ENCODE measurements at places on chromosomes 16 and 17.
A peak's percentile ranks its signal among the peaks of the same experiment; 100 is the strongest.

GRCh38 chr17:65535777-65536572, 25.5 kb downstream of the AXIN2 start:
- no peak for DNase-seq
- H3K4me1 ChIP-seq = no peaks in the 10 kb centered on the region
- H3K27ac ChIP-seq = no peak overlapping the region

DNA sequence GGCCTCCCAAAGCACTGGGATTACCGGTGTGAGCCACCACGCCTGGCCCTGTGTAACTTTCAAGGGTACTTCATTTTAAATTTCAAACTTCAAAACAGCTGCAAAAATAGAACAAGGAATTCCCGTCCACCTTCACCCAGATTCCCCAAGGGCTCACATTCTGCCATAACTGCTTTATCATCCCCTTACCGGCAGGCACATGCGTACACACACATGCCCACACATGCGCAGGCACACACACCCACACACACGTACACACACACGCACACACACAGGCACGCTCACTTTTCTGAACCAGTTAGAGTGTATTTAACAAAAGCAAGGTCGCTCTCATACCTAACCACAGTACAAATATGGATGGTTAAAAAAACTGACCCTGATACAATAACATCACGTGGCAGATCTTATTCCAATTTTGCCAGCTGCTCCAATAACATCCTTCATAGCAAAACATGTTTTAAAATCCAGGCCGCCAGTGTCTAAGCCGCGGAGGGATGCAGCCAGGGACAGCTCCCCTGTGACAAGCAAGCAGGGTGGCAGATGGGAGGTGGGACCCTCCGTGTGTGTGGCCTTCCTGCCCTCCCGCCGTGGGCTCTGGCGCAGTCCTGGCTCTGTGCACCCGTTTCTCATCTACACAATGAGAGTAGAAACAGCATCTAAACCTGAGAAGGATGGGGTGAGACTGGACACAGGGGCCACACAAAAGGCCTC, 23.1 kb downstream of the PDIA2 start:
- H3K4me3 ChIP-seq = no peak overlapping the region
- no peaks in the 10 kb centered on the region for H3K27me3 ChIP-seq
- DNase-seq = no peak
- peaks cover 2% of the 10 kb centered on the region for H3K4me1 ChIP-seq
- H3K36me3 ChIP-seq = peaks cover 10% of the 10 kb centered on the region

DNA sequence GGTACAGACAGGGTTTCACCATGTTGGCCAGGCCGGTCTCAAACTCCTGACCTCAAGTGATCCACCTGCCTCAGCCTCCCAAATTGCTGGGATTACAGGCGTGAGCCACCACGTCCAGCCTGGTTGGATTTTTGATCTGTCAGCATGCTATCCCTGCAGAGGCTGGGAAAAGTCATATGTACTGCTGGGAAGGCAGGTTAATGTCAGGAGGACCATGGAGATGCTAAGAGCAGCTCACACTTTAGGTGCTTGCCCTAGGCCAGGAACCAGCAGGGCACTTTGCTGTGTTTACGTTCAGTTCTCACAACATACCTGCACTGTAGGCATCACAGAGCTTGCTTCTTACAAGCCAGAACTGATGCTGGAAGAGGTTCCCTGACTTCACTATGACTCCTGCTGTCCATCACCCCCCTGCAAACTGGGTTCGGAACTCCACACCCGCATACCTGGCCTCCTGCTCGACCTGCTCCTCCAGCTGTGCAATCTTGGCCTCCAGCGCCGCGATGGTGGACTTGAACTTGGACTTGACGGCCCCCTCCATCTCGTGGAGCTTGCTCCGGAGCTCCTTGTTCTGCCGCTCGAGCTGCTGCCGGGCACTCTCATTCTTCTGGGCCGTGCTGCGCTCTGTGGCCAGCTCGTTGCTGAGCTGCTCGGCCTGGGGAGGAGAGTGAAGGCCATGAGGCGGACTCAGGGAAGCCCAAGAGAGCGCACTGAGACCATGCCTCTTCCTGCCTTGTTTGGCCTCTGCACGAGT, 66.8 kb downstream of the NDE1 start:
- no peaks in the 10 kb centered on the region for H3K27me3 ChIP-seq
- peaks cover 35% of the 10 kb centered on the region for H3K36me3 ChIP-seq
- H3K27ac ChIP-seq = peak overlapping the region; percentile 35
- H3K4me3 ChIP-seq = no peak overlapping the region
- DNase-seq = no peak

DNA sequence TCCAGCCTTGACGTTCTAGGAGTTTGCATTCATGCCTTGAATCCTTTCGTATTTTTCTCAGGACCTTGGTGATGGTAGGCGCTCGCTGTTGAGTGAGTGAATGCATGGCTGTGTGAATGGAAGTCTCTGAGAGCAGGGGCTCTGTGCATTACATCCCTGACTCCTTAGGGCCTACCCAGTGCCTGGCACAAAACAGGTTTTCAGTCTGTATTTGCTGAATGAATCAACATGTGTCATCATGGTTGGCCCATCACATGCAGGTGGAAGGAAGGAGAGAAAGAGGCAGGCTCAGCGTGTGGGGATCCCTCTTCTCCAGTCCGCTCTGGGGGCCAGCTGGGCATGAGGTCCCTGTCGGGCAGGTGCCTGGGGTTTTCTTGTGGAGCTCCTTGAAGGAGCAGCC, 8.7 kb downstream of the RAP1GAP2 start:
- no peak overlapping the region for H3K27ac ChIP-seq
- peaks cover 21% of the 10 kb centered on the region for H3K36me3 ChIP-seq
- H3K4me3 ChIP-seq = no peak overlapping the region
- no peaks in the 10 kb centered on the region for H3K27me3 ChIP-seq
- DNase-seq = no peak

- no peak overlapping the region for H3K4me3 ChIP-seq
- no peak overlapping the region for H3K27ac ChIP-seq
- peaks cover 2% of the 10 kb centered on the region for H3K36me3 ChIP-seq
These were observed 31.8 kb downstream of the TMEM204 start for GRCh38 chr16:1565083-1565805.

DNA sequence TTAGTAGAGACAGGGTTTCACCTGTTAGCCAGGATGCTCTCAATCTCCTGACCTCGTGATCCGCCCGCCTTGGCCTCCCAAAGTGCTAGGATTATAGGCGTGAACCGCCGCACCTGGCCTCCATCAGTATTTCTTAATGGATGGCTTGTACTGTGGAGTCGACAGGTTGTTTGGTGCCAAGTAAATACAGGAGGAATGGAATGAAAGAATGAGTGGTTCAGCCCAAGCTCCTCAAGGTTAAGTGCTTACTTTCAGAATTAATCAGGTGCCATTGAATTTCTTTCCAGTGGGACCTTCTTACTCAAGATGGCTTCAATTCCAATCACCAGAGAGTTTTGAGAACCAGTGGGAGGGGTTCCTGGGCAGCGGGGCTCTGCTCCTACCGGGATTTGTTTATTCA, 25.0 kb downstream of the ALOX15 start:
- no peaks in the 10 kb centered on the region for H3K36me3 ChIP-seq
- H3K4me3 ChIP-seq = no peak overlapping the region
- no peaks in the 10 kb centered on the region for H3K4me1 ChIP-seq
- peaks cover 9% of the 10 kb centered on the region for H3K27me3 ChIP-seq
- no peak overlapping the region for H3K27ac ChIP-seq
- DNase-seq = no peak

DNA sequence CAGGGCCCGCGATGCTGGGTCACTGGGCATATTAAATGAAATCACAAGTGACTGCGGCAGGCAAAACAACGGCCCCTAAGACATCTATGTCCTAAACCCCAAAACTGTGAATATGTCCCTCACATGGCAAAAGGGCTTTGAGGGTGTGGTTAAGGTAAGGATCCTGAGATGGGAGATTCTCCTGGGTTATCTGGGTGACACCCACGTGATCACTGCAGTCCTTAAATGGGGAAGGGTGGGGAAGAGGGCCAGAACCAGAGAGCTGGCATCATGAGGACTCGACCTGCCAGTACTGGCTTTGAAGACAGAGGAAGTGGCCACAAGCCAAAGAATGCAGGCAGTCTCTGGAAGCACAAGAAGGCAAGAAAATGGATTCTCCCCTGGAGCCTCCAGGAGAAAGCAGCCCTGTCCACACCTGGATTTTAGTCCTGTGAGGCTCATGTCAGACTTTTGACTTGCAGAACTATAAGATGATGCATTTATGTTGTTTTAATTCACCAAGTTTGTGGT, 12.5 kb downstream of the COTL1 start:
- H3K36me3 ChIP-seq = peaks cover 19% of the 10 kb centered on the region
- H3K27ac ChIP-seq = peak overlapping the region; percentile 87
- DNase-seq = no peak
- H3K27me3 ChIP-seq = no peaks in the 10 kb centered on the region

GRCh38 chr16:50709980-50710379, 16.6 kb downstream of the NOD2 start:
- H3K4me3 ChIP-seq = peak overlapping the region; percentile 27
- peaks cover 7% of the 10 kb centered on the region for H3K36me3 ChIP-seq
- no peak for DNase-seq
- no peaks in the 10 kb centered on the region for H3K27me3 ChIP-seq
- H3K4me1 ChIP-seq = peaks cover 24% of the 10 kb centered on the region

GRCh38 chr17:79696610-79696982, 34.1 kb upstream of the ENPP7 start:
- DNase-seq = no peak
- H3K4me3 ChIP-seq = no peak overlapping the region
- no peaks in the 10 kb centered on the region for H3K36me3 ChIP-seq
- peaks cover 14% of the 10 kb centered on the region for H3K4me1 ChIP-seq
- H3K27me3 ChIP-seq = peaks cover 41% of the 10 kb centered on the region
- H3K27ac ChIP-seq = peak overlapping the region; percentile 82

DNA sequence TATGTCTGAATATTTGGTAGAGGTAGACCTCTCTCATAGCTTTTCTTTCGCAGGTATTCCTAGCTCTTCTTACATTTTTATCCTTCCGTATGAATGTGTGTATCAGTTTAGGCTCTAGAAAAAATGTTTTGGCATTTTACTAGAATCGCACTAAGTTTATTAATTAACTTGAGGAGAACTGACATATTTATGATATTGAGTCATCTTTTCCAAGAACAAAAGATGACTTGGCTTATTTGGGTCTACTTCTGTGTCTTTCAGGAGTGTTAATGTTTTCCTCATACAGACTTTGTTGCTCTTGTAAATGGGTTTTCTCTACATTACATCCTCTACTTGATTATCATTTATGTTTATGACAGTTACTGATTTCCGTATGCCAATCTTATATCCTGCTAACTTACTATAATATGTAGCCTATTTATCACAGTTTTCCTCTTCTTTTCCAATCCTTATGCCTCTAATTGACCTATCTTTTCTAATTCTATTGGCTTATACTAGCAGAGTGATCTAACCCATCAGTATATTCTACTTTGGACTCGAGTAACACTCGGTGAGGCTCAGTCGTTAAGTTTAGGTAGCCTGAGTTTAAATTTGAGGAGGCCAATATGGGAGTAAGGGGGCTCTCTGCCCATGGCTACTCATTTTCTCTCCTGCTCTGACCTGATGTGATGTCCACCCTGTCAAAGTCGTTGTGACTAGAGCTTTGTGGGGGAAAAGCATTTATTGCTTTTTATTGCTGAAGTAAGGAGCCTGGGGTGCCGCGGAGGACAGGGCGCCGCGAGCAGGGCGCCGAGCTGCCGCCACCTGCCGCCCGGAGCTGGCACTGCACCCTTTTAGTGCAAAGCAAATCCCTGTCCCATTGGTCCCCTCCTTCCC, 20.0 kb downstream of the ST6GALNAC1 start:
- H3K27ac ChIP-seq = no peak overlapping the region
- H3K4me3 ChIP-seq = no peak overlapping the region
- peak; percentile 75 for DNase-seq
- H3K4me1 ChIP-seq = no peaks in the 10 kb centered on the region
- no peaks in the 10 kb centered on the region for H3K36me3 ChIP-seq

- peak; percentile 59 for DNase-seq
- H3K27me3 ChIP-seq = no peaks in the 10 kb centered on the region
- no peaks in the 10 kb centered on the region for H3K36me3 ChIP-seq
- H3K4me3 ChIP-seq = peak within 1 kb of the TSS; percentile 84
These were observed at the start of gene BAIAP3 for GRCh38 chr16:1333149-1333812. Gene BAIAP3, plus strand, starts transcription at chr16:1333645. Its CDS starts 4,905 bp downstream, at chr16:1338550.

- no peak overlapping the region for H3K27ac ChIP-seq
- no peaks in the 10 kb centered on the region for H3K27me3 ChIP-seq
These were observed 6.3 kb upstream of the VPS53 start for GRCh38 chr17:720706-721539.

- H3K27me3 ChIP-seq = no peaks in the 10 kb centered on the region
- peak overlapping the region; percentile 54 for H3K27ac ChIP-seq
- H3K4me3 ChIP-seq = no peak overlapping the region
- no peaks in the 10 kb centered on the region for H3K4me1 ChIP-seq
- peaks cover 46% of the 10 kb centered on the region for H3K36me3 ChIP-seq
These were observed 65.8 kb upstream of the ENDOV start for GRCh38 chr17:80349151-80349651.

- H3K27me3 ChIP-seq = no peaks in the 10 kb centered on the region
- peaks cover 35% of the 10 kb centered on the region for H3K4me1 ChIP-seq
- no peaks in the 10 kb centered on the region for H3K36me3 ChIP-seq
- H3K27ac ChIP-seq = no peak overlapping the region
These were observed 239 bp downstream of the PIEZO1 start for GRCh38 chr16:88784856-88785105.

- DNase-seq = no peak
- H3K27ac ChIP-seq = no peak overlapping the region
- peaks cover 43% of the 10 kb centered on the region for H3K36me3 ChIP-seq
- peaks cover 16% of the 10 kb centered on the region for H3K4me1 ChIP-seq
- no peaks in the 10 kb centered on the region for H3K27me3 ChIP-seq
These were observed 34.5 kb upstream of the CLEC18B start for GRCh38 chr16:74455619-74456289.

DNA sequence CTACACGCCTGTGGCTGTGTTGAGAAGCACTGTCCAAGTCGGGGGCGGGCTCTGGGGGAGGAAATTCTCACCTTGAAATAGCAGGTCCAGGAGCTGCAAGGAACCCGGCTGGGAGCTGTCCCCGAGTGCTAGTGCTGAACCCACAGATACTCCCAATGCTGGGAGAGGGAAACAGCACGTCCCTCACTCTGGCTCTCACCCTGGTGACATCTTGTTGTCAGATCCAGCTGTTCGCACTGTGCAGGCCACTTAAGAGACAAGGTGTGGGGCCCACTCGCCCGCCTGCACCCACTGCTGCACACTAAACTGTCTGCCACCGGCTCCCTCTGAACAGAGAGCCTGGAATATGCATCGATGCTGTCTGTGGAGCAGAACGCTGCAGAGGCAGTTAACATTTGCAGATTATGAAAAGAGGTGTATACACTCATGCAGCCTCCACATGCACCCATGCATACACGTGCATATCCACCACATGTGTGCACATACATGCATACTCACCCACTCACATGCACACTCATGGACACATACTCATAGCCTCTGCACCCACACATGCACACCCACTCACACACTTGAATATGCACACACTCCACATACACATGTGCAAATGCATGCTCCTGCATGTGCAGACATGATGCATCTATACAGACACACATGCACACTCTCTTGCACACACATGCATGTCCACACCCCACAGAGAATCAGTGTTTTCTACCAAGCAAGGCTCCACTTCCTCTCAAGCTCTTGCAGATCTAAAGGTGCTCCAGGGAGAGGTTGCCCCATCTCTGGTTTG, 42.0 kb downstream of the MGAT5B start:
- no peak for DNase-seq
- no peaks in the 10 kb centered on the region for H3K36me3 ChIP-seq

Data from memory B cell (primary cell).